CD8-positive, alpha-beta memory T cell (primary cell): ENCODE measurements at places on chromosomes 5 and 9. TPM values are rescaled to one million over a fixed set of nuclear protein-coding genes. Genes with fewer than 3 reads are reported as not detected.

DNA sequence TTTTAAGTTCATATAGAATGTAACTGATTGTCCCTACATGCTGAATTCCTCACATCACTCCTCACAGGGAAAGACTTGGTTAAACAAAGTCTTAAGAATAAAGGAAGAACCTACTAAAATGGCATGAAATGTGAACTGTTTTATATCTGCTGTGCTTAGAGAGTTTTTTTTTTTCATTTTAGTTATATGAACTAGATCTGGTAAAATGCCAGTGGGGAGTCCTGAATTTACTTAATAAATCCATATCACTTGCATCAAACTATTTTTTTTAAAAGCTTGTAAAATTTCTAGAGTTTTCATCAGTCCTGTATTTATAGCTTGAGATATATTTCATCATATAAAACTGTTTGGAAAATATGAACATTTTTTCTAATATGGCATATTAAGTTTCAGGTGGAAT lies 1528.6 kb downstream of the EFNA5 start:
- H3K27ac ChIP-seq = no peak overlapping the region
- H3K36me3 ChIP-seq = no peaks in the 10 kb centered on the region
- no peaks in the 10 kb centered on the region for H3K27me3 ChIP-seq
- no peak for DNase-seq

GRCh38 chr5:75847561-75848021 lies 130.4 kb upstream of the POC5 start:
- H3K27ac ChIP-seq = no peak overlapping the region
- H3K36me3 ChIP-seq = no peaks in the 10 kb centered on the region
- no peaks in the 10 kb centered on the region for H3K27me3 ChIP-seq

DNA sequence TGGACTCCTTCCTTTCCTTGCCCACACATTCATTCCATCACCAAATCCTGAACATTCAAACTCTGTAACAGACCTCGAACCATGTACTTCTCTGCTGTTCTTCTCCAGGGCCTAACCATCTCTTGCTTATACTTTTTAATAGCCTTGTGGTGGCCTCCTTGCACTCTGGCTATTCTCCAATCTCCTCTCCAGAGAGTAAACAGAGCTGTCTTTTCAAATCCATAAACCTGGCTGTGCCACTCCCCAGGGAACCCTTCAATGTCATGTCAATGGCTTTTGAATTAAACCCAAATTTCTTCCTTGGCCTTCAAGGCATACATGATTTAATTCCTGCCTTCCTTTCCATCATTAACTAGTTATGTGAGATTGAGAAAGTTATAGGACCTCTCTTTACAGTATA lies 277.6 kb upstream of the EFNA5 start:
- no peak overlapping the region for H3K4me3 ChIP-seq
- H3K4me1 ChIP-seq = peaks cover 13% of the 10 kb centered on the region
- H3K36me3 ChIP-seq = no peaks in the 10 kb centered on the region
- DNase-seq = no peak
- H3K27ac ChIP-seq = no peak overlapping the region

Gene FAT2
- not detected for total RNA-seq

- H3K27ac ChIP-seq = no peak overlapping the region
- no peak for DNase-seq
- no peak overlapping the region for H3K4me3 ChIP-seq
- peaks cover 4% of the 10 kb centered on the region for H3K27me3 ChIP-seq
Observed at GRCh38 chr9:98709968-98710965, 1.5 kb upstream of the GABBR2 start.

Gene SLC9A3
- 2.6 TPM for total RNA-seq

DNA sequence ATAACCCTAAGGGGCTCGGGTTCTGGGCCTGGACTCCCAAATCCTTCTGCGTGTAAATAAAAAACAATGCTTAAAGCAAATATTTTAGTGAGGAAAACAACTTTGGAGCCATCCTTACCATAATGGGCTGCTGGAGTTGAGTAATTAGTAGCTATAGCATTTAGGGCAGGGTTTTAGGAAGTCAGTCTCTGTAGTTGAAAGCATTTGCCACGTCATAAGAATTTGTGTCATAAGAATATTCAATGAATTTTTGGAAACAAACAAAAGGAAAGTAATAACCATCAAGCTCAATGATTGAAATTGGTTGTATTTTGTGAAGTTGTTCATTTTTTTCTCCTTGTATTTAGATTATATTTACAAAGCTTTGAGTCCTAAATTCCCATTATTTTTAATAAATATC lies 114.8 kb upstream of the ELL2 start:
- no peak overlapping the region for H3K27ac ChIP-seq
- H3K27me3 ChIP-seq = no peaks in the 10 kb centered on the region
- no peak for DNase-seq

Gene PDE6A
- total RNA-seq = not detected

Gene NDUFS4
- 61.7 TPM for total RNA-seq

- no peaks in the 10 kb centered on the region for H3K36me3 ChIP-seq
- no peak overlapping the region for H3K4me3 ChIP-seq
- H3K27ac ChIP-seq = no peak overlapping the region
Observed at GRCh38 chr9:113309204-113309813, 6.1 kb upstream of the RNF183 start.

DNA sequence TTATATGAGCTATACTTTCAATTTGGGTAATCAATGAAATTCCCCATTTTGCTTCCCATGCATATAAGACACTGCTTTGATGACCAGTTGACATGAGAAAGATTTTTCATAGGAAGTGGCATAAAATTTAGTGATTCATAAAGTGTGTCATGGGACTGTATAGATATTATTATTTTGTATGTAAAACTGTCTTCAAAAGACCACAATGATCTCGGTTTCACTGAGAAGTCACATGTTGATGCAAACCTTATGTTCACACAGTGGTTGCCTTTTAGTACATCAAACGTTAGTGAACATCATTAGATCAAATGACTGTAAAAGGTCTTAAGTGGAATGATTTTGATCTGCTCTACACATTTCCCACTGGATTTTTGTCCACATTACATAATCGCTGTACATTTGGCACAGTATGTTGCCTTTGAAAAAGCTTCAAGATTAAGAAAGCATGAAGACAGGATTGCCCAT lies 349.2 kb upstream of the MEF2C start:
- no peaks in the 10 kb centered on the region for H3K36me3 ChIP-seq
- H3K27ac ChIP-seq = no peak overlapping the region
- H3K4me1 ChIP-seq = no peaks in the 10 kb centered on the region
- H3K4me3 ChIP-seq = no peak overlapping the region
- no peak for DNase-seq

DNA sequence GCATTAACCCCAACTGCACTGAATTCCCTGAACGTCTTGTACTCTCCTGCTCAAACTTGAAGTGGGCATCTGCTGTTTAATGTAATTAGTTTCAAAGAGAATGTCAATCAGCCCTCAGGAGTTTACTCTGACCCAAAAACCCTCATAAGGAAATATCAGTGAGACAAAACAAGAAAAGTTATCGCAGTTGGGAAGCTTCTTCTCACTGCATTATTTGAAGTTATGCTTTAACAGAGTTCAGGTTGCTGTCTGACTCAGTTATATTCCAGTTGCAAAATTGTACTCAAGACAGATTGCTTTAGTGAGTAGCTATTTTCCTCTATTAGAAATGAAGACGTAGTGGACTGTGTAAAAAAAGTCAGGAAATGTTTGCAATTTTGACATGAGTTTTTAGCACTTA lies 52.1 kb downstream of the PPIC start:
- DNase-seq = no peak
- no peak overlapping the region for H3K27ac ChIP-seq
- H3K36me3 ChIP-seq = no peaks in the 10 kb centered on the region
- H3K4me1 ChIP-seq = no peaks in the 10 kb centered on the region
- H3K27me3 ChIP-seq = no peaks in the 10 kb centered on the region

Gene AGPAT2
- total RNA-seq = 17.4 TPM

DNA sequence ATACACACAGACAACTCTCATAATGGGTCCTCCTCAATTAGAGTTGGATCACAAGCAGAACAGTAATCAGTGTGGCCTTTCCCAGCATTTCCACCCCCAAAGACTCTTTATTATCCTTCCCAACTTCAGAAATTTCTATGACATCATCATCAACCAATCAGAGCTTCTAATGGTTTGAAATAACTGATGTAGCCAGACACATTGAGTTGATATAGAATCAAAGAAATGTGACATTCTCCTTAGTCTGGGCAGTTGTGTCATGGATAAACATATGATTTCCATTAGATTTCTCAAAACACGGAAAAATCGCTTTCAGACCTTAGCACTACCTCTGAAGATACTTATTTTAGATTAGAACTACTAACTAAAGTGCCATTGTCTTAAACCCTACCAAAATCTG lies 75.7 kb upstream of the NFIB start:
- no peak overlapping the region for H3K27ac ChIP-seq
- no peaks in the 10 kb centered on the region for H3K36me3 ChIP-seq
- DNase-seq = no peak
- H3K4me3 ChIP-seq = no peak overlapping the region

Gene PFN3
- not detected for total RNA-seq

Gene PHYHD1
- total RNA-seq = not detected

DNA sequence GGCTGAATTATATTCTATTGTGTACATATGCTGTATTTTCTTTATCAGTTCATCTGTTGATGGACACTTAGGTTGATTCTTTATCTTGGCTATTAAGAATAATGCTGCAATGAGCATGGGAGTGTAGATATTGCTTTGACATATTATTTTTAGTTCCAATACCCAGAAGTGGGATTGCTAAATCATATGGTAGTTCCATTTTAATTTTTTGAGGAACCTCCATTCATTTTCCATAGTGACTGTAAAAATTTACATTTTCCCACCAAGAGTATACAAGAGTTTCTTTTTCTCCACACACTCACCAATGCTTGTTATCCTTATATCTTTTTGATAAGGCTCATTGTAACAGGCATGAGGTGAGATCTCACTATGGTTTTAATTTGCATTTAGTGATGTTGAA lies 19.4 kb downstream of the JAK2 start:
- no peak for DNase-seq
- no peaks in the 10 kb centered on the region for H3K4me1 ChIP-seq
- no peak overlapping the region for H3K4me3 ChIP-seq
- no peaks in the 10 kb centered on the region for H3K36me3 ChIP-seq
- H3K27me3 ChIP-seq = no peaks in the 10 kb centered on the region
- no peak overlapping the region for H3K27ac ChIP-seq
